Foreskin keratinocyte (primary cell): ENCODE measurements at places on chromosomes 4 and X. TPM values are rescaled to one million over a fixed set of nuclear protein-coding genes. Genes with fewer than 3 reads are reported as not detected.

Gene NLGN3
- 0.03 TPM in 1 of 2 replicates, not detected in the other for total RNA-seq

Gene GPR78
- not detected in 2 replicates for total RNA-seq

Gene MID1
- 12.6 and 17.6 TPM in 2 replicates for total RNA-seq

Gene NOX1
- total RNA-seq = not detected in 2 replicates

Gene THAP9
- 1.6 and 1.8 TPM in 2 replicates for total RNA-seq

Gene MCF2
- total RNA-seq = 0.21 and 0.31 TPM in 2 replicates

Gene BTC
- 0.27 and 0.46 TPM in 2 replicates for total RNA-seq

Gene CCNB3
- 0.14 and 0.35 TPM in 2 replicates for total RNA-seq
